ENCODE measurements at places on chromosomes 3 and 15.

- DNase-seq = no peak
These were observed 198.1 kb downstream of the SLC9A9 start for GRCh38 chr3:143650120-143650519.

GRCh38 chr15:38714309-38715072, 149.9 kb upstream of the RASGRP1 start:
- peak; percentile 83 for DNase-seq

DNA sequence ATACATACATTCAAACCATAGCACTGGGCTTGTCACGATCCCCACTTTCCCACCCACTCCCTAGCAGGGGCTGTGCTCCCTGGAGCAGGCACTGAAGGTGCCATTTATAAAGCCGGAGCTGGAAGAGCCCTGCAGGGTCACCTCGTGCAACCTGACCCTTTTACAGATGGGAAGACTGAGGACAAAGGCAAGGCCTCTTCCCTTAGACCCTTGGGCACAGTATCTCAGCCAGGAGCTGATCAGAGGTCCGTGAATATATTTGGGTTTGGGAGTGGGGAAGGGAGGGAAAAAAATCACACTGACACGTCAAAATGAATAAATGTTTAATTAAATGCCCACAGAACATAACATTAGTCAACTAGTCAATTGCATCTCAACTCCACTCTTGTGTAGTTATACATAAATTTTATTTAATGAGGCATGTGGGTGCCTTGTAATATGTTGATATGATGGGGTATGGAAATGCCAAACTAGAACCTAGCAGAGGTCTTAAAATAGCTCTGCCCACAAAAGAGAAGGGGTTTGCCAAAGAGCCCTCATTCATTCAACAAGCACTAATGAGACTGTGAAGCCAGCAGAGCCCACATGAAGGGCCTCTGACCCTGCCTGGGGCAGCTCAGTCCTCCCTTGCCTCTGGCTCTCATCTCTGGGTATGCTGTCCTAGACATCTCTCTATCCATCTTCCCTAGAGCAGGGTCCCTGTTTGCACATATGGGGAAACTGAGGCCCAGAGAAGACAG, 119.4 kb downstream of the NUP210 start:
- DNase-seq = no peak

GRCh38 chr3:197975311-197975710, 15.3 kb downstream of the LMLN start:
- DNase-seq = no peak

Data from smooth muscle cell of the brain vasculature (primary cell).